ENCODE measurements at places on chromosomes 1 and 21. TPM values are rescaled to one million over a fixed set of nuclear protein-coding genes. Genes with fewer than 3 reads are reported as not detected.

The PUSL1 gene
- polyA plus RNA-seq = 19.4 TPM

The E2F2 gene
- polyA plus RNA-seq = 2.3 TPM

The ZMYM4 gene
- polyA plus RNA-seq = 25.2 TPM

The FOXO6 gene
- not detected for polyA plus RNA-seq

The TBX19 gene
- polyA plus RNA-seq = 2.8 TPM
